NCI-H1105 (cell line): ENCODE measurements at places on chromosomes 6 and 20.
A peak's percentile ranks its signal among the peaks of the same experiment; 100 is the strongest.

- DNase-seq, result no peak
These were observed 148.9 kb downstream of the NFATC2 start for GRCh38 chr20:51393571-51393970.

GRCh38 chr6:27280064-27280539 is 32.0 kb downstream of the POM121L2 start:
- DNase-seq, result peak; percentile 64

DNA sequence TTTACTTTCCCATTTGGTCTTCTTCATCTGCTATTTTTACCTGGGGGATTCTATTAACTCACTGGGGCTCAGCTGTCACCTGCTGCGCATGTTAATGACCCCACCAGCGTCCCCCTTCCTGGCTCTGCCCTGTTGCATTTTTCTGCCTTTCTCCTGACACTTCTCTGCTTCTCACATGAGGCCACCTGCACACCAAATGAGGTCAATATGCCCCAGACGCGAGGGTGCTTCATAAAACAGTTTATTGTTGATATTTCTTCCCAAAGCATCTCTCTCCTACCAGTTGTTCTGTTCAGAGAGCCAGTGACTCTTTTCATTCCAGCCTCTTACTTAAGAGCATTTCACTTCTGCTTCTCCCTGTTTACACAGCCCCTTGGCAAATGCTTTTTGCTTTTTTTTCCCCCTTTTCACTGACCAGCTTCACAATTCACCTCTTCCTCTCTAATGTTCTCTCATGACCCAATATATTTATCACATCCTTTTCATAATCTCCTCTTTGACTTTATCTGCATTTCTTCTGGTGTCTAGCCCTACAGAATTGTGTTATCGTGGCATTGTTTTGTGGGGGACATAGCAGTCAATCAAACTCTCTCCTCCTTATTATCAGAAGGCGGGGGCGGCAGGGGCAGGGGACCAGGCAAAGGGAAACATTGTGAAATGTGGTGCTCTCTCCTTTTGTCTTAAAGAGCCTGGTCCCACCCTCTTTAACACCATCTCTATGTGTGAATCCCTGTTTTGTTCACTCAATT is 545.8 kb upstream of the CITED2 start:
- DNase-seq, result no peak

DNA sequence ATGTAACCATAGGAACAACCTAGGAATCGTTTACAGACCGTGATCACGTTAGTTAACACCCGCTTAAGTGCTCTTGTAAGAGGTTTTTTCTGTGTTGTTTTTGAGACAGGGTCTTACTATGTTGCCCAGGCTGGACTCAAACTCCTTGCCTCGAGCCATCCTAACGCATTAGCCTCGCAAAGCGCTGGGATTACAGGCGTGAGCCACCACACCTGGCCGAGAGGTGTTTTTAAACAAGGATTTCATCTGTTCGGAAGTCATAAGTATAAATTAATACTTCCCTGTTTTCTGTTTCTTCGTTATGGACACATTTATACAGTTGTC is 727 bp downstream of the MRS2 start:
- no peak for DNase-seq

DNA sequence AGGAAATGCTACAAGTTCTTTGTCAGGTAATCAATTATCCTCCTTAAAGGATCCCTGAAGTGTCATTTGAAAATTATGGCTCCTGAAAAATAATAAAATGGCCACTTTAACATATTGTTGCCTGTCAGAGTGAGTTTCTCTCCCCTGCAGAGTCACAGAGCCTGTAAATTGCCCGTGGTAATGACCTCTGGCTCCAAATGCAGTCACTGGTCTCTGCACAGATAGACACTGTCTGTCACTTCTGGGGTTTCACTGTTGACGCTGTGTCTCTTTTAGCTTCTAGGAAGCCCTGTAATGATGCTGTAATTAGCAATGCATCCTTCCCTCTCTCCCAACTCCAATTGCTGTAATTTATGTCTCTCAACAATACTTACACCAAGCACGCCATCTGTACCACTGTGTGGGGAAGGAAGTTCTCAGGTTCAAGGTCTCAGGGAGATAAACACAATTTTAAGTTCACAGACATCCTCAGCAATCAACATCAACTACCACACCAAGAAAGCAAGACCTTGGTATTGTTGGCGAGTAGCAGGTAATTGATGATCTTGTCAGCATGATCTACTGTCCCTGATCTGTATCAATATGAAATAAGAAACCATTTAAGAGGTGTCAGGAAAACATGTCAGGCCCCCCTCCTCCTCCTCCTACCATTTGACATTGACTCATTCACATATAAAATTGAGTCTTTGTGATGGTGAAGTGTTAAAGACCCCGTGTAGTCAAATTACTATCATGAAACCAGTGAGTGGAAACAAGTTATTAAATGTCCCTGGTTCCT is 91.2 kb upstream of the SULF2 start:
- peak; percentile 17 for DNase-seq

DNA sequence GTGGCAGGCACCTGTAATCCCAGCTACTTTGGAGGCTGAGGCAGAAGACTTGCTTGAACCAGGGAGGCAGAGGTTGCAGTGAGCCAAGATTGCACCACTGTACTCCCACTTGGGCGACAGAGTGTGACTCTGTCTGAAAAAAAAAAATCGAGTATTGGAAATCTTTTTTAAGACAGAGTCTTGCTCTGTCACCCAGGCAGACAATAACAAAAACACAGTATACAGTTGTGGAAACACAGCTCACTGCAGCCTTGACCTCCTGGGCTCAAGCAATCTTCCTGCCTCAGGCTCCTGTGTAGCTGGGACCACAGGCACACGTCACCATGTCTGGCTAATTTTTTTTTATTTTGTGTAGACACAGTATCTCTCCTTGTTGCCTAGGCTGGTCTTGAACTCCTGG is 15.0 kb downstream of the NANP start:
- DNase-seq, result no peak

- DNase-seq, result no peak
These were observed 32.6 kb upstream of the APCDD1L start for GRCh38 chr20:58547623-58548475.

- DNase-seq, result no peak
These were observed 181.1 kb downstream of the RPS12 start for GRCh38 chr6:132995432-132995831.

DNA sequence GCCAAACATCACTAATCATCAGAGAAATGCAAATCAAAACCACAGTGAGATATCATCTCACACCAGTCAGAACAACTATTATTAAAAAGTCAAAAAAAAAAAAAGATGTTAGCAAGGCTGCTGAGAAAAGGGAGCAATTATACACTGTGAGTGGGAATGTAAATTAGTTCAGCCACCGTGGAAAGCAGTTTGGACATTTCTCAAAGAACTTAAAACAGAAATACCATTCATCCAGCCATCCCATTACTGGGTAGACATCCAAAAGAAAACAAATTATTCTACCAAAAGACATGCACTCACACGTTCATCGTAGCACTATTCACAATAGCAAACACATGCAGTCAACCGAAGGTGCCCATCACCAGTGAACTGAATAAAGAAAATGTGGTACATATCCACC is 213.9 kb downstream of the TTLL2 start:
- no peak for DNase-seq

DNA sequence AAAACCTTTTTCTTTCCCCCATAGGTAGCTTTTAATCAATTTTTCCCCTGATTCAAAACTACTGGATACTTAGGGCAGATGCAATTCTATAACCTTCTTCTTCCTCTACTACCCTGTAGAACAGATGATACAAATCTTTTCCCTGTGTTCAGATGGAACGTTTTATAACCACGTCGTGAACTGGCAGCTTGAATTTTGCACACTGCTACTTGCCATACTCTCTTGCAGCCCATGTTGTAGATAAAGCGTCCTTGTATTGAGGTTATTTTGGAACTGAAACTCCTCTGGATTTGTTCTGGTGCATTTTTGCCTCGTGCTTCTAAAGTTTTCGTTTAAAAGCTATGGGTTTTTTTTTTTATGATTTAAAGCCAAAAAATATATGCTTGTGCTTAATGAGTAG is 440.2 kb downstream of the RFPL4B start:
- no peak for DNase-seq

GRCh38 chr6:123458218-123458617 is 178.5 kb downstream of the TRDN start:
- no peak for DNase-seq

- peak; percentile 93 for DNase-seq
These were observed at the start of gene LRRC1 for GRCh38 chr6:53794720-53795339. LRRC1 (plus strand) TSS chr6:53795005; CDS start chr6:53795257, 252 bp downstream.
